ENCODE measurements at places on chromosomes 12 and 14.

DNA sequence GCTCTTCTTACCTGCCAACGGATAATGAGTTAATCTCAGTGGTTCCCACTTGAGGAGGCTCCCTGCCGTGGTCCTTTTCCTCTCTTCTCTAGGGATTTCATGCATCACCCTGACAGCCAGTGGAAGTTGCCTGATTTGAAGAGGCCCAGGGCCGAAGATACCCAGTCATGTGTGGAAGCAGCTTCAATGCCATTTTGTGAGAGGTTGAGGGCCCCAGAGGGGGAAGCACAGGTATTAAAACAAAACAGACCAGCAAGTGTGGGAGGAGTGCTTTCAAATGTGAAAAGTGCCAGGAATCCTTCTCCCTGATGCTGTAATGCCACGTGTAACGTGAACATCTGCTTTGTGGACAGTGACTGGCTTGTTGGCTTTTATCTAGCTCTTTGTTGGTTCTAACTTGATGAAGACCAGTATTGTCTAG lies 1.5 kb downstream of the TCP11L2 start:
- H3K27me3 ChIP-seq: no peaks in the 10 kb centered on the region
- peak overlapping the region; percentile 89 for H3K4me3 ChIP-seq
- peaks cover 2% of the 10 kb centered on the region for H3K36me3 ChIP-seq

- H3K4me1 ChIP-seq: peaks cover 5% of the 10 kb centered on the region
- H3K4me3 ChIP-seq: no peak overlapping the region
- H3K27ac ChIP-seq: no peak overlapping the region
- H3K36me3 ChIP-seq: peaks cover 85% of the 10 kb centered on the region
Observed at GRCh38 chr14:30648471-30648870, 26.4 kb downstream of the SCFD1 start.

GRCh38 chr14:79161571-79161970 lies 991.4 kb downstream of the NRXN3 start:
- H3K36me3 ChIP-seq: no peaks in the 10 kb centered on the region
- no peak overlapping the region for H3K4me3 ChIP-seq
- H3K27me3 ChIP-seq: no peaks in the 10 kb centered on the region
- no peaks in the 10 kb centered on the region for H3K4me1 ChIP-seq

GRCh38 chr12:29940811-29941210 lies 157.1 kb upstream of the TMTC1 start:
- no peak overlapping the region for H3K27ac ChIP-seq
- no peaks in the 10 kb centered on the region for H3K27me3 ChIP-seq
- DNase-seq: no peak
- H3K36me3 ChIP-seq: no peaks in the 10 kb centered on the region
- no peaks in the 10 kb centered on the region for H3K4me1 ChIP-seq

DNA sequence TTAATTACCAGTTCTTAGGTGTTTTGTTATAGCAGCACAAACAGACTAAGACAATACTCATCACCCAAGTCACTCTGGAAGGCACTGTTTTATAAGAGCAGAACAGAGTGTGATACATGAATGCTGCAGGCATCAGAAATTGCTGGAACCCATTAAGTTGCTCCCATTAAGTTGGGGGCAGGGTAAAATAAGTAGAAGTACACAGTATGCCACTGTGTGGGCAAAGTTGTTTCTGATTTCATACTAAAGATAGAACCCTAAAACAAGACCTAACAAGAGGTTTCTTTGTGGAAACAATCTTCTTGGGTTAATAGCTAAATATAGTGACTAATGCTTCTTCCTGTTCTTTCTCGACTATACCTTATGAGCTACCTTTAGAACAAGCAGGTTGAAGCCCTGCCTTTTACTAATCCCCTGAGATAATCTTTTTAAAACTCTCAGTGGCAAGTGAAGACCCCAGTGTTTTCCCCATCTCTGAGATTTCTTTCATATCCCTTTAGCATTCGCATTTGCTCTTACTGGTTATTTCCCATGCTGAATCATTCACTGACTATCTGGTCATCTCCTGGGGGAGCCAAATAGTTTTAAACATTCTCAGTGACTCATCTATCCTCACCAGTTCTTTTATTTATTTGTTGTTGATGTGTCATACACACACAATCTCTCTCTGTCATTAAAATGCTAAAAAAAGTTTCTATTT lies 52.3 kb downstream of the SOCS2 start:
- H3K27me3 ChIP-seq: peaks cover 1% of the 10 kb centered on the region
- no peak overlapping the region for H3K4me3 ChIP-seq
- no peak for DNase-seq
- H3K4me1 ChIP-seq: peaks cover 7% of the 10 kb centered on the region
- no peaks in the 10 kb centered on the region for H3K36me3 ChIP-seq
